ENCODE measurements at places on chromosomes 7 and 10. TPM values are rescaled to one million over a fixed set of nuclear protein-coding genes. Genes with fewer than 3 reads are reported as not detected.

GRCh38 chr10:52451817-52452216 is 137.7 kb downstream of the DKK1 start:
- no peak for DNase-seq

DNA sequence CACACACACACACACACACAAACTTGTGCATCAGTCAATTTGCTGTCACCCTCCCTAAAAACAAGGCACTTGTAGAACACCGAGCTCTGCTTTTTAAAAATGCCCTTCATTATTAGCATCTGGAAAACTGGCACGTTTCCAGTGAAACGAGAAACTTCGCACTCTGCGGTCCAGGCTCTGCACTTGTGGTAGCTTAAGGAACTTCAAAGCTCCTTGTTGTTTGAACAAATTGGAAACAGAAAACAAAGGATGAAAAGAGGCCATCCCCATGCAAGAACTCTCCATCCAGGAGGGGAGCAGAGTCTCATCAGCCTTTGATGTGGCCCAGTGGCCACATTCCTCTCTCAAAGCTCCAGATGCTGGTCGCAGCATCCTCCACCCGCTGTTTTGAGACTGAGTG is 105.1 kb downstream of the C10orf90 start:
- no peak for DNase-seq

GRCh38 chr7:5435291-5436002 is 11.8 kb upstream of the TNRC18 start:
- DNase-seq, result no peak

The LIPJ gene
- total RNA-seq, result not detected

Measured in dermis microvascular lymphatic vessel endothelial cell (primary cell).